ENCODE measurements at places on chromosomes 7 and 10.

- DNase-seq, result no peak
Observed at GRCh38 chr10:68561865-68562649, 1.9 kb downstream of the TET1 start.

- peak; percentile 24 for DNase-seq
Observed at GRCh38 chr7:35253710-35254495, at the start of gene TBX20. Gene TBX20, minus strand, starts transcription at chr7:35254100. Its CDS starts 480 bp downstream, at chr7:35253620.

GRCh38 chr7:102973096-102973802, 60.4 kb downstream of the LRRC17 start:
- no peak for DNase-seq

GRCh38 chr10:27537787-27538186, 33.7 kb downstream of the RAB18 start:
- no peak for DNase-seq

DNA sequence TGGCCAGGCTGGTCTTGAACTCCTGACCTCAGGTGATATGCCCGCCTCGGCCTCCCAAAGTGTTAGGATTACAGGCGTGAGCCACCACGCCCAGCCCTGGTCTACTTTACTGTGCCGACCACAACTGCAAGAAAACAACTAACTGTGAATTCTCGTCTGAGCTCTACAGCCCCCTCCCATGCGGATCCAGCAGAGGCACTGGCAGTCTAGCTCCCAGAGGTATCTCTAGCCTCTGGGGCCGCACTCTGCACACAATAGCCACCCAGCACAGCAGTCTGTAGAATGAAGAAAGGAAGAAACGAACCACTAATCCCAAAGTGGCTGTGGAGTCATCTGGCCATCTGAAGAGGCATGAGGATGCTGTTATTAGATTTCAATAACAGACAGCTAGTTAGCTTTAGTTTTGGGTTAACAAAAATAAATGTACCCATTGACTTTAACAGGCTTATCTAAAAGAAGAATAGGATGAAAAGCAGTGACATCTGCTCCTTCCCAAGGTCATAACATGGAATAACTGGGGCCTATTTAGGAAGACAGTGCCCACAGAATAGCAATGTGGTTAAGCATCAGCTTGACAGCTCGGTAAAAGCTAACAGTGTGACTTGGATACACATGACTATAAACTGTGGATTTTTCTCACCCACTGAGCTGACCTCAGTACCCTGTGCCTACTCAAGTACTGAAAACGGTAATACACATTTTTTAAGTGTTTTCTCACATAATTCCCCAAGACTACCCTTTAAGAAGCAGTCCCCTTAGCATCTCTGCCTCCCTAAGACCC, 131.9 kb downstream of the TNS3 start:
- no peak for DNase-seq

GRCh38 chr7:22194658-22195273, 162.2 kb downstream of the RAPGEF5 start:
- no peak for DNase-seq

- DNase-seq, result peak; percentile 60
Observed at GRCh38 chr10:103745341-103746247, 109.8 kb downstream of the SH3PXD2A start.

GRCh38 chr10:69501657-69502056, 50.4 kb downstream of the TSPAN15 start:
- DNase-seq, result no peak

DNA sequence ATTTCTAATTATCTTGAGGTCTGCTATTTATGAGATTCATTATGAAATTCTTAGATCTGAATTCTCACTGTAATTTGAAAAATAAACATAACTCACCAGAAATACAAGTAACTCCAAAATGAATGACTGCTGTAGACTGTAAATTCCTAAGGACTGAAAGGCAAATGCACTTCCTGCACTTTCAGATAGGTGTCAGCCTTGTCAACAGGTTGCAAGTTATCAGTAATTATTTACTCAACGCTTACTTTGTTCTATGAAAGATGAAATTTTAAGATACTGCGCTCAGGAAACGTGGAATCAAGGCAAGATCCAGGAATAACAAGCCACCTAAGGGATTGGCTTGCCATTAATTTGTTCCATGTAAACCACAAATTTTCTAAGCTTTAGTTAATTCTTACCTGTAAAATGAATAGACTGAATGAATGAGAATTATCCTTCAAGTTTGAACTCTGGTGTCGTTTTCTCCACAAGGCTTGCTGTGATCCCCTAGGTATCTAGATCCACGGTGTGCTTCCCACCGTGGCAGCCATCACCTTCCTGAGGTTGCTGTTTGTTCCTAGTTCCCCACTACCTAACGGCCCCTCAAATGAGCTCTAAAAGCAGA, 12.6 kb downstream of the DHX32 start:
- peak; percentile 24 for DNase-seq

- no peak for DNase-seq
Observed at GRCh38 chr7:30813466-30813865, 42.2 kb downstream of the MINDY4 start.

- no peak for DNase-seq
Observed at GRCh38 chr10:33352615-33353014, 18.1 kb upstream of the NRP1 start.

DNA sequence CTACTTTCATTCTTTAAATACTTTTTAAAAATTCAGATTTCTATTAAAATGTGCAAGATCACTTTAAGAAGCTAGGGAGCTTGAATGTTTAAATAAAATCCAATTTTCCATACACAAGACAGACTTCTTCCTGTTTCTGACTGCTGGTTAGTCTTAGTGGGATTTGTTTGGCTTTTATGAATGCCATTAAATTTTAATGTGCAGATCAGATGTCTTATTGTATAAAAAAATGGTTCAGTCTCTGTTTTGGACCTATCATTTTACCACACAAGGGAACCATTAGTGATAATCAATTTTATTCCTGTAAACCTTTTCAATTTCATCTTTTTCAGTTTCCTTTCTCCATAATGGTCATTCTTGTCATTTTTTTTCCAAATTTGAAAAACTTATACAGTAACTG, 63.2 kb downstream of the VCL start:
- no peak for DNase-seq

GRCh38 chr7:133932591-133932990, 194.5 kb upstream of the LRGUK start:
- no peak for DNase-seq

- no peak for DNase-seq
Observed at GRCh38 chr7:45358287-45358686, 200.7 kb downstream of the RAMP3 start.

DNA sequence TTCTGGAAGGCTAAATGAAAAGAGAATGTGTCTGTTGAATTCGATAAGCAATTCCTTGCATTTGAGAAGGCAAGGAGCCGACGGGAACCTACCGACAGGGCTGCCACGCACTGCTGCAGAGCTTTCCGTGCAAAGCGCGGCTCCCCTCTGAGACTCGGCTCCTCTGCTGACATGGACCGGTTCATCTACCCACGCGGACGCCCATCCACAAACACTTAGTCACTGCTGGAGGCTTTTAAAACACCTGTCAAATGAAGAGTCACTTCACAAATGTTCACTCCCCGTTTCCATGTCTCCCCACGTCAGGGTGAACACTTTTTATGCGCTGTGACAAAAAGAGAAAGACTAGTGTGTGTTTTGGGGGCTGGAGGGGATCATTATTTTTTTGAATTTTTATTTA, 32.0 kb downstream of the AMZ1 start:
- no peak for DNase-seq

DNA sequence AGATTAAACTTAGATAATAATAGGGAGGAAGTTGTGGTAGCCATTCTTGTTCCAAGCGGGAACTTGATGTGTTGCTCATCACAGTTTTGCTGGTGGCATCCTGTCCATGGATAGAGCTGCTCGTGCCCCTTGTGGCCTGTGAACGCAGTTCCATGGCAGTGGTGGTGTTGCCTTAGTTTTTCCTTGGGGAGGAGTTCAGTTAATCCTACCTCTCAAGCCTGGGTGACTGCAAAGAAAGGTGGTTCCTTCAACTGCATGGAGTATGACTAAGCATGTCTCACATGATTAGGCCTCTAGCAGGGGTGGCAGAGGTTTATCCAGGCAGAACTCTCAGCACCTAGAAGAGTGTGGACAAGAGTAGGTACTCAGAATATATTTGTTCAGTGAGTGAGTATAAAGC, 99.7 kb downstream of the MAPK8 start:
- DNase-seq, result no peak

DNA sequence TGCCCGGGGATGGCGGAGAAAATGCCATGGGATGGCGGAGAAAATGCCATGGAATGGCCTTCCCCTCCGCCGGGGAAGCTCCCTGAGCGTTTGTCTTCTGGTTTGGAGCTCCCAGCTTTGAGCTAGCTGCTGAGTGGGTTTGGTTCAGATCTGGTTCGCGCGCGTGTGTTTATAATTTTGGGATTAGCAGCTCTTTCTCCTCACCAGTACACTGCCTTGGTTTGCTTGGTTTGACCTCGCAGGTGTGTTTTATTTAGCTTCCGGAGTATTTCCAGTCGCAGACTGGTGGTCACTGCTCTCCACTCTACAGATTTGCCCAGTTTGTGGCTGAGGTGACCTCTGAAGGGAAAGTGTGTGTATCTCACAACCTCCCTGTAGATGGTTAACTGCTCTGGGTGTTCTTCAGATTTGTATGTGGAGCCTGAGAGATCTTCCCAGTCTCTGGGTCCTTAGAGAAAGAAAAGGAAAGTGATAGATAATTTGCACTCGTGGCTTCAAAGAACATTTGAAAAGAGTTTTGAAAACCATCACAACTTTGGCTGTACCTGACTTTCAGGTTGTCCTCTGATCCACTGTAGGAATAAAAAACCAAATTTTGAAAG, 597 bp downstream of the ZNF277 start:
- DNase-seq, result peak; percentile 3

- DNase-seq, result no peak
Observed at GRCh38 chr10:70791386-70792039, 6.3 kb upstream of the TBATA start.

DNA sequence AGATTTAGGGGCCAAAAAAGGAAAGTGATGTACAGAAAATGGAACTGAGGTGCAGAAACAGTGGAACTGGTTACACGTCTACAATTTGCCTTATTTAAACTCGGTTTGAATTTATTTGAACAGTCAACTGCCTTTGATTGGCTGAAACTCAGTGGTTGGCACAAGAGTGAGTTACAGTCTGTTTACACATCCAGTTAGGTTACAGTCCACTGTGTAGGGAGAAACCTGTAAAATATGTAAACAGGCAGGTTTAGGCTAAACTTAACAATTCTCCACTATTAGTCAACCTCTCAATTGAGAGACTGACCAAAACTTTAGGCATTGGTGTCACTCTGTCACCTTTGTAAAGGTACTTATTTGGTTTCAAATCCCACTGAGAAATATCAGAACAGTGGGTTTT, 40.3 kb upstream of the RELN start:
- DNase-seq, result no peak

DNA sequence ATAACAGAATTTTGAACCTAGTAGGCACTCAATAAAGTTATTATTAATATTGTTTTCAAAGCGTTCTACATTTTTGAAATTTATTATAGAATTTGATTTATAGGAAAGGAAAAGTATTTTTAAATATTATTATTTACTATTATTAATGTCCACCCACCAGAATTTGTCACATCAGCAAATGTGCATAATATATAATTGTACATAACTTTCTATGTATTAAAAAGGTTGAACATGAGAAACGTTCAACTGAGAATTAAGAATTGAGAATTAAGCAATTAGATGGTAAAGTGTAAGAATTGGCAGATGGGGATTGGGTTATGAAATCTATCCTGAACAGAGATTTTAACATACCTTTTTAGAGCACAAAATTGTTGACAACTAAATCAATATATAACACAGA, 129.8 kb downstream of the PTN start:
- no peak for DNase-seq

- no peak for DNase-seq
Observed at GRCh38 chr10:92284112-92284704, 6.7 kb downstream of the CPEB3 start.

GRCh38 chr10:59126991-59127390, 49.5 kb upstream of the PHYHIPL start:
- no peak for DNase-seq

DNA sequence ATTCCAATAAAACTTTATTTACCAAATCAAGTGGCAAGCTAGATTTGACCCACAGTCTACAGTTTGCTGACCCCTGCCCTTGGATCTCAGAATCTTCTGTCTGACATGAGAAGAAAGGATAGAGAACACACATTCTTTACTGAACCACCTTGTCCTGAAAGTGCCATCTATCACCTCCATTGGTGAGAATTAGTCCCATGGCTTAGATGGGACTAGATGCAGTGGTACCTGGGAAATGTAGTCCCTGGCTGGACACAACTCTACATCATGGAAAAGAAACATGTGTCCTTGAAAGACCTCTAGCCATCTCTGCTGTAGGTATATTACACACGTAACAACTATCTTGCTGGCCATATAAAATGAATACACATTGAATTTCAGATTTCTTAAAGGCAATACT, 336.2 kb downstream of the LHFPL3 start:
- no peak for DNase-seq

DNA sequence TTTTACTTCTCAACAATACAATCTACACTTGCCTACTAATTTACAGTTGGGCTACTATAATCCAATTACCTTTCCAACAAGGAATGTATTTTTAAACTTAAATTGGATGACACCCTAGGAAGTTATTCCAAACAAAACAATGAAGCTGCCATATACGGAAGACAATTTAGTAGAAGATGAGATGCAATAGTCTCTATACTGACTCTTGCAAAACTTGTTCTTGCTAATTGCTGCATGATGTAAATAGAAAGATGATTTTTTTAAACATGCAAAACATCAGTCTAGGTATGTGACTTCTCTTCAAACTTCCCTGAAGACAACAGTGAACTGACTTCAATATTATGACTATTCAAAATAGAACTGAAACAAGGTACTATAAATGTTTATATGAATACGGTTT, 17.6 kb downstream of the NT5C3A start:
- no peak for DNase-seq

DNA sequence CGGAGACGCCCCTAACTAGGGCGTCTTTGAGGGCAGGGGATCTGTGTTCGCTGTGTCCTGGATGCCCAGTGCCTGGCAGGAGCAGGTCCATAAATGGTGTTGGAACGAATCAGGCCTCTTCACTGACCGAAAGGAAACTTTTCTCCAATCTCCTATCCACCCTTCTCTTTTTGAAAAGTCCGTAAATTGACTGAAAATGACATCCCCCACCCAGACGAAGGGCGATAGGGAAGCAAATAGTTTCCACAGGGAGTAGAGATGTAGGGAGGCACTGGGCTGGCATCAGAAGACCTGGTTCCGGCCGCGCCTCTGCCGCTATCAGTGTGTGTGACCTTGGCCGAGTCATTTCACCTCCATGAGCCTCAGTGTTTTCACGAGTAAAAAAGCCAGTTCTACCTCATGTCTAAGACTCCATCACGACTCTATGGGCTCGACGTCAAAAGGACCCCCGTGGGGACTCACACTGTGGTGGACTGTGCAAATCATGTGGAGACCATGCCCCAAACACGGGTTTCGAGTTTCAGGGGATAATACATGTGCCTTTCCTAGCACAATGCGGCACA, 497 bp upstream of the RAB11FIP2 start:
- DNase-seq, result peak; percentile 1

GRCh38 chr10:16348891-16349290, 87.9 kb upstream of the PTER start:
- no peak for DNase-seq

DNA sequence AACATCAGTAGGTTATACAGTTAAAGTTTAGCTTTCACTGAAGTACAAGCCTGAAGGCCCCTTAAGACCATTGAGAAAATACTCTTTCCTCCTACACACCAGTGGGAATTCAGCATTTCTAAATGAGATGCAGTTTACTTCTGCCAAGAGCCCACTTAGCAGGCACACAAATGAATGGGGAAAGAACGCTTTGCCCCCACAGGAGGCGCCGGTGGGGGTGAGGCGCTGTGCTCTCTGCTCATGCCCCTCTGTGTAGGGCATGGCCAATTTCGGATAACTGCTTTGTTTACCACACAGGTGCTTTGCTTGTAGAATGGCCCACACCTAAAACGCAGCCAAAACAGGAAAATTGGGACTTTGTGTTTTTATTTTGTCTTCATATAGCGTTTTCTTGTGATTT, 15.9 kb upstream of the LAT2 start:
- no peak for DNase-seq
